ENCODE measurements at places on chromosomes 5 and 9.
A peak's percentile ranks its signal among the peaks of the same experiment; 100 is the strongest.

DNA sequence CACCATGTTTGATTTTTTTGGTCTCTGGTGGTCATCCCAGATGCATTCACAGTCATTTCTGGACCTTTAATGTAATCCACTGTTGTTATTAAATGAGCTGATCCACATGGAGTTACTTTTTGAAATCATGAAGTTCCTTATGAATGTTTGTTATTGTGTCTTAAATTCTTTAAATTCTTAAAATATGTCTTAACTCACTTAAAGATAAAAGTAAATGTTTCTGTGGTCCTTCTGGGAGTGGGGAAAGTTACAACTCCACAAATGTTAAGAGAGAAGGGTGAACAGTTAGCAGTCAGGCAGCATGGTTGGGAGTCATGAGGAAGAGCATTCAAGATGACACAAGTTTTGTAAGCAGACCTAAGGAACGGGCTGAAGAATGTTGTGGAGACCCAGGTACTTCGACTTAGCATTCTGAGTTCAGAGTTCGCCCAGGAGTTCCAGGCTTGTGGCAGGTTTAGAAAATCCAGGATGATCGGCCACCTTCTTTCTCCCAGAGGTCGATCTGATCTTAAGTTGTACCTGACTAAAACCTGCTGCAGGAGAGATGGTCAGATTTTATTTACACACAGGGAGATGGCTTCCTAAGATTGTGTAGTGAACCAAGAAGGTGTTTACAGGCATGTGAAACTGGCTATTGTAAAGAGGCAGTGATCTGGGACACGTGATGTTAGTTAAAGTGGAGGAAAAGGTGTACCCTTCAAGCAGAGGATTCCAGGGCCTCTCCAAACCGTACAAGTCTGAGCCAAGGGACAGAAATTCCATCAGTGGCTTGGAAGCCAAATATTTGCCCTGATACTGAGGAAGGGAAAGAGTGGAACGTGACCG is 17.2 kb downstream of the SLC1A1 start:
- no peak for DNase-seq

DNA sequence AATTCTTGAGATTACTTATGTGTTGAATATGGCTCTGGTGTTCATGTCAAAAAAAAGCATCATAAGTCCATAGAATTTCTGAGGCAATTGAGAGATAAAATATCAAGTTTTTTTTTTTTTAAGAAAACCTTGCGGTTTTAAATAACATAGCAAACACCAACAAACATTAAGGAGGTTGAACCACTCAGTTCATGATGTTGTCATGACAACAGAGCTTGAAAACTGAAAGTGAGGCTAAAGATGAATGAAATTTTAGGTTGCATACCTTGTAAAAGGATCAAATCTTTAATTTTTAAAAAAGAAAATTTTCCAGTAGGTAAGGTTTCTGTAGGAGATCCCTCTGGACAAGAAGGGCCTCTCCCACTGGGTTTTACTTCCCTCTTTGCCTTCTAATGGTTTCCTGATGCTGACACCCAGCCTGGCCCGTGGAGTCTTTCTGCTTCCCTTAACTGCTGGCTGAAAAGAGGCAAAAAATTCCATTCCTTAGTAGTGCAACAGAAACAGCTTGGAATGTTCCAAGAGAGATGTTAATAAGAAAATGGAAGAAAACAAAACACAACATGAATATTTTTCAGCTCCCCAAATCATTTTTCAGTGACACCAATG is 60.0 kb upstream of the FER start:
- no peak for DNase-seq

DNA sequence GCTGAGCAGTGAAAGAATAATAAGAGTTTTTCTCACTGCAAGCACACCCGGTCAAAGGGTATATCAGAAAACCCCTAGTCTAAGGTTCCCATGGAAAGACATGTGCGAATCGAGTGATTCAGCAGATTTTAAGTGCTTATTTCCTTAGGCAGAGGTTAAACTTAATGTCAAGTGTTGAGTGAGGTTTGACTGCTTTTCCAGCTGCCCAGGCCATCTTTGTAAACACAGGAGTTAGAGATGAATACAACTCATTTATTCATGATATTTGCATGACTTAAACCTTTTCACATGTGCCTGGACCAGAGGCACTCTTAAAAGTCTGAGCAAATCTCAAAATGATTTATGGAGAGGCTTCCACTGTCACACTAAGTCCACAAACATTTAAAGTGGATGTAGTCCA is 137.8 kb upstream of the RGMB start:
- DNase-seq = no peak

DNA sequence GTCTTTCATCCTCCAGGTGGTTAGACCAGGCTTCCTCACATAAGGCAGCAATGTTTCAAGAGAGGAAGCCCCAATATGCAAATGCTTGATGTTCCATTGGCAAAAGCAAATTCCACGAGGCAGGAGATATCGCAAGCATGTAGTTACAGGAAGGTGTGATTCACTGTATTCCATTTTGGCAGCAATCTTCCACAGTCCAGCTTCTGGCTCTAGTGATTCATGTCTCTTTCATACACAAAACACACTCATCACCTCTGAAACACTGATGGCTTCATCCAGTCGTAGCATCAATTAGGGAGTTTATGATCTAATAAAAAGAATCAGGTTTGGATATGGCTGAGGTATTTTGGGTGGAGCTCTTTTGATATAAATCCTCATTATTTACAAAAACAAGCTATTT is 552.2 kb upstream of the RIOK2 start:
- DNase-seq = peak; percentile 95

DNA sequence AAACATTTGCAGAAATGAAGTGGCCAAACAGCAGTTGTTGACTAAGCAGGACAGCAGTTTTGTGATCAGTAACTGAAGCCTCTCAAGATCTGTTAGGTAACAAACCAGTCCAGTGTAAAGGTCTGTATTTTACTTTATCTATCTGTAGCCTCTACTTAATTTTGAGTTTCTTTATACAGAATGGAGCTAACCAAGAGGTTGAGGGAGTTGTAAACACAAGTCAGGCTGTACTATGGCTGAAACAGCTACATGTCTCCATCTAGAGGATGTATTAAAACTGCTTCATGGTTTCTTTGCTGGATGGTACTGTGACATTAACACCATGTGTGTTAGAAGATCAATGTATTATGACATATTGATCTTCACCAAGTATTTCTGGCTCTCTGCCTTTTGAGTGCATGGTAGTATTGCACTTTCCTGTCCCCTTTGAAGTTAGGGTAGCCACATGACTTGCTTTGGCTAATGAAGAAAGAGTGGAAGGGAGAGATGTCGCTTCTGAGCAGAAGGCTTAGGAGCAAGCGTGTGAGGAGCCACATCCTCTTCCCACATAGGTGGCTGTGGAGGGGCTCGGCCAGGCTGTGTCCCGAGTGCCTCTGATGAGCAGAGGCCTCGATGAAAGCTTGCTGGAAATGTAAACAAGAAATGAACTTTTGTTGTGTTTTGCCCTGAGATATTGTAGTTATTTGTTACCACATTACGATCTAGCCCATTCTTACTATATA is 105.6 kb upstream of the PCA3 start:
- peak; percentile 48 for DNase-seq

DNA sequence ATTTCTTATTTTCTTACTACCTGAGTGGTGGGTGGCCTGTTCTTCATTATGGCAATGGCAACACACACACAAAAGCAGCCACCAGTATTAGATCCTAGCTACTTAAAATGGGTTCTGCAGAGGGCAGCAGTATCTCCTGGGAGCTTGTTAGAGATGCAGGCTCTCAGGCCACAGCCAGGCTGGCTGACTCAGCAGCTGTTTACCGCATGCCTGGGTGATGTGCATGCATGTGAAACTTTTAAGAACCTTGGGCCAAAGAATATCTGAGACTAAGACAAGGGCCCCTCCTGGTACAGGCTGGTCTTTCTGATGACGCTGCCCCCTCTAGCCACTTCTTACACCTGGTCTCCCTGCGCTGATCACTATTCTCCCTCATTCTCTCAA is 399.0 kb downstream of the MED10 start:
- no peak for DNase-seq

- DNase-seq = no peak
Observed at GRCh38 chr5:92923885-92924284, 657.1 kb downstream of the NR2F1-AS1 start.
